Right ventricle myocardium superior (tissue), 1 donor: ENCODE measurements at places on chromosomes 2 and 18. TPM values are rescaled to one million over a fixed set of nuclear protein-coding genes. Genes with fewer than 3 reads are reported as not detected.
A peak's percentile ranks its signal among the peaks of the same experiment; 100 is the strongest.

DNA sequence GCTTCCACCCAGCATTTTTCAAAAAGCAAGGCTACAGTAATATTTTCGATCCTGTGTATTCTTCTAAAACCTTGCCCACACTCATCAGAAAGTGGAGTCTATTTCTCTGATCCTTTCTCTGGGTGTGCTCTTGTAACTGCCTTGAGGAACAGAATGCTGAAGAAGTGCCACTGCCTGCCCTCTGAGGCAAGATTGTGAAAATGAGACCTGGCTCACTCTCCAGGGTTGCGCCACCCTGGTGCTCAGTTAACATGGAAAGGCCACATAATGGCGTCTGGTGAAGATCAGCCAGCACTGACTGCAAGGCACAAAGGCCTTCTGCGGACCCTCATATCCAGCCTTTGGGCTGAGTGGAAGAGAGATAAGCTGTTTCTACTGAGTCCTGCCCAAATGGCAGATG is 11.2 kb upstream of the SH3RF3 start:
- no peak for DNase-seq

DNA sequence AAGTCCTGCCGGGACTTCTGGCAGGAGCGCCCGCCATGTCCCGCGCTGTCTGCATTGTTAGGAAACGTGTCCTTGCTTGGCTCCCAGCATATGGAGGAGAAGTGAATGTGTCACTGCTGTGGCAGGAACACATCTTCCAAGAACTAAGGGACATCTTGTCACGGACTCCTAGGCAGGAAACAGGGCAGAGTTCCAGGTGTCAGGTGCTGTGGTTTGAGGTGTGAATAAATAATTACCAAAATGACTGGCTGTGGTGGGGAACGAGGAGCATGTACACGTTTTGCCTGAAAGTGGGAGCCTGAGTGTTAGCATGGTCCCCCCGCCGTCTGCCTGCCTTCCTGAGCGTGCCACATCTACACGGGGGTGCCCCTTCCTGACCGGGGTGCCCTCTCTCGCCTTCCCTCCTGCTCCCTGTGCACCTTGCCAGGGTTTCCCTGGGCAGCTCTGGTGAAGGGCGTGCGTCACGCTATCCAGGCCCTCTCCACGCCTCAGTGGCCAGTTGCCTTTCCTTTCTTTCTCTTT is 237.5 kb downstream of the LDLRAD4 start:
- no peak for DNase-seq

DNA sequence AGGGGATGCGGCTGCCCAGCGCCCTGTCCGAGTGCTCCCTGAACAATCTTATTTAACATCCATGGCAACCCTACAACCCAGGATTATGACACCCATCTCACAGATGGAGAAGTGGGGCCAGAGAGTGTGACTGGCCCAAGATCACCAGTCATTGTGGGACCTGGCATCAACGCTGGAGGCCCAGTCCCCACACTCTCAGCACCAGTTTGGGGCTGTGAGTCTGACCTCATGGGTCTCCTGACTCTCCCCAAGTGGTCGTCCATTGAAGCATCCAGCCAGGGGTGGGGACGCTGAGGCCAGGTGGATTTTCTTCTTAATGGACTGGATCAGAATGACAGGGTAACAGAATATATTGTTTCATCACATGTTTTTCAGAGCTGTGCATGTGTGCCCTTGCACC is 24.5 kb downstream of the MAL start:
- DNase-seq = no peak

GRCh38 chr18:45974088-45974536 is 7.0 kb upstream of the EPG5 start:
- peak; percentile 51 for DNase-seq

The ABCB11 gene
- 0.13 TPM for total RNA-seq

The SMCHD1 gene
- total RNA-seq = 25.4 TPM

- no peak for DNase-seq
These were observed 116.4 kb downstream of the LYPD6 start for GRCh38 chr2:149446748-149447147.

GRCh38 chr2:12109363-12110017 is 363.1 kb downstream of the LPIN1 start:
- DNase-seq = no peak

The CAB39 gene
- total RNA-seq = 80.9 TPM
